ENCODE measurements at places on chromosomes 6 and 20.

DNA sequence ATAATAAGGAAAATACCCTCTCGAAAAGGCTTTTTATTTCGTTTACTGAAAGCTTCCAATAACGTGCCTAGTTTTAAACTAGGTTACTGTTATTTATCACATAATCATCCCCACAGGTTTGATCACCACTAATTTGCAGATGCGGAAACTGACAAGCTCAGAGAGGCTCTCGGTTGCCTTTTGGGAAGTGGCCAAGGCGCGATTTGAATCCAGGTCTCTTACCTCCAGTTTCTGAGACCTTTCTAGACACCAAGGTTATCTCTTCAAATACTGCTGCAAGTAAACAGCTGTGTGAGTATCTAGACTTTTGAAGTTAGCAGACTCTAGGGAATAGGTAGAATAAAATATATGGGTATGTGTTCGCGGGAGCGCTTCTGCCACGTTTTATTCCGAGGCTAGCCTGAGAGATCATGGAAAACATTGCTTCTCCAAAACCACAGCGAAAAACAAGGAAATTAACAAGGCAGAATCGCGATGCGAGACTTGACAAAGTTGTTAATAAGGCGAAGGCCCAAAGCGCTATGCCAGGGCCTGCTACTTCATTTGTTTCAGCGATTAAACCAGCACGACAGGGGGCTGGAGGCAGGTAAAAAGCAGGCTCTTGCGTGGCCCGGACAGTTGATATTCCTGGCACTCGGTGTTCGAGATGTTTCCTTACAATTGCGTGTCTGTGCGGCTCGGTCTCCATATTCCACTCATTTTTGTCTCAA is 1.8 kb upstream of the JARID2 start:
- no peak for DNase-seq

GRCh38 chr6:39808346-39808745 is 16.2 kb downstream of the DAAM2 start:
- no peak for DNase-seq

DNA sequence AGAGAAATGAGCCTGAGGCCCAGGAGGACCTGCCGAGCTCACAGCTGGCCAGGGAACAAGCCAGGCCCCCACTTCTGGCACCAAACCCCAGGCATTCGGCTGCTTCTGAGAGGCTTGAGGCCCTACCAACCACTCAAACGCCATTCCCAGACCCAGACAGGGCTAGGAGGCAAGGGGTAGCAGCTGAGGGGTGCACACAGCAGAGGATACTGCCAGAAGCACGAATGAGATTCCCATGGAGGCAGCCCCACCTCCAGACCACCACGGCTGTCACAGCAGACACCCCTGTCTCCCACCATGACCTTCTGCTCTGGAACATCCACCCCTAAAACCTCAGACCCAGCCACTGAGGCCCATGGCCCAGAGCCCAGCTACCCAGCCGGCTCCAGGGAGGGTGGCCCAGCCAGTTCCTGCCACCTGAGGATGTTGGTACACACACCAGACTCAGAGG is 36.1 kb downstream of the NTSR1 start:
- DNase-seq, result no peak

GRCh38 chr6:43768506-43768860 is 1.5 kb upstream of the VEGFA start:
- no peak for DNase-seq

GRCh38 chr6:72787391-72788031 is 165.6 kb downstream of the KCNQ5 start:
- no peak for DNase-seq

- no peak for DNase-seq
These were observed 52.9 kb upstream of the SIRPA start for GRCh38 chr20:1842281-1842680.

DNA sequence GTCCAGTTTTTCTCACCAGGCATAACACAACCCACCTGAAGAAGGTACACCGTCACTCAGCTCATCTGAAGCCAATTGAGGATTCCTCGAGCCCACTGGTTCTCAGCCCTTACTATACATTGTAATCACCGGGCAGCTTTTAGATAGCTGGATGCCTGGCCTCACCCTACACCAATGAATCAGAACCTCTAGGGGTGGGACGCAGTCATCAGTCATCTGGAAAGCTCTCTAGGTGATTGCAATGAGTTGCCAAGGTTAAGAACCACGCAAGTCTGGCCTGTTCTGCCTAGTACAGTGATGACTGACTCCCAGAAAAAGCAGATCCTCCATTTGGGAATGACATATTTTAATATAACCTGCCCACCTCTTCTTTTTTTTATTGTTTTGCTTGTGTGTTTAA is 41.1 kb downstream of the MC3R start:
- no peak for DNase-seq

- DNase-seq, result no peak
These were observed 105.9 kb downstream of the ADTRP start for GRCh38 chr6:11672669-11673068.

DNA sequence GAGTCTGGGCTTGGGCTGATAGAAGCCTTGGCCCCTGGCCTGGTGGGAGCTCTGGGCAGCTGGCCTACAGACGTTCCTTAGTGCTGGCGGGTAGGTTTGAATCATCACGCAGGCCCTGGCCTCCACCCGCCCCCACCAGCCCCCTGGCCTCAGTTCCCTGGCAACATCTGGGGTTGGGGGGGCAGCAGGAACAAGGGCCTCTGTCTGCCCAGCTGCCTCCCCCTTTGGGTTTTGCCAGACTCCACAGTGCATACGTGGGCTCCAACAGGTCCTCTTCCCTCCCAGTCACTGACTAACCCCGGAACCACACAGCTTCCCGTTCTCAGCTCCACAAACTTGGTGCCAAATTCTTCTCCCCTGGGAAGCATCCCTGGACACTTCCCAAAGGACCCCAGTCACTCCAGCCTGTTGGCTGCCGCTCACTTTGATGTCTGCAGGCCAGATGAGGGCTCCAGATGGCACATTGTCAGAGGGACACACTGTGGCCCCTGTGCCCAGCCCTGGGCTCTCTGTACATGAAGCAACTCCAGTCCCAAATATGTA is 957 bp upstream of the VEGFA start:
- DNase-seq, result no peak

GRCh38 chr6:13573669-13574110 is 711 bp upstream of the SIRT5 start:
- no peak for DNase-seq

DNA sequence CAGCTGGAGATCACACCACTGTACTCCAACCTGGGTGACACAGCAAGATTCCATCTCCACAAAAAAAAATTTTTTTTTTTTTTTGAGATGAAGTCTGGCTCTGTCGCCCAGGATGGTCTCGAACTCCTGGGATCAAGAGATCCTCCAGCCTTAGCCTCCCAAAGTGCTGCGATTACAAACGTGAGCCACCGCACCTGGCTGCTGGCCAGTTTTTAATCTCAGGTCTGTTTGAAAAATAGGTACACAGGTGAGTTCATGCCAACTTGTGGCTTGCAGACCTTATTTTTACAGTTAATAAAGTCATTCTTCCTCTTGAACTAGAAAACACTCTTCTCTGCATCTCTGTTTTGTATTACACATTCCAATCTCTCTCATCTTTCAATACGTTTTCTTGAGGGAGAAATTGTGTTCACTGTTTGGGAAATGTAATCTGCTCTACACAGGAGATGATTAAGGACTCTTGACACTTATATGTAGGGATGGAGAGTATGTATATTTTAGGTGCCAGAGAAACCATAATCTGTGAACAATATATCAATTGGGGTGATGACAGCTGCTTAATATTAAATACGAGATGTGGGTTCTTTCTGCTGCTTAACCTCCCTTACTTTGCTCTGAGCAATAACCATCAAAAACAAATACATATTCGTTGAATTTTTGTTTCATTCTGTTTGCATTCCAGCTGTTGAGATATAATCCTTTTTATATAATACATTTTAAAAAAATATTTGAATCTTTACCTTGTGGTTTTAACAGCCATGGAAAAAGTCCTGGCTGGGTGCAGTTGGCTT is 17.7 kb upstream of the RIPOR3 start:
- DNase-seq, result no peak

DNA sequence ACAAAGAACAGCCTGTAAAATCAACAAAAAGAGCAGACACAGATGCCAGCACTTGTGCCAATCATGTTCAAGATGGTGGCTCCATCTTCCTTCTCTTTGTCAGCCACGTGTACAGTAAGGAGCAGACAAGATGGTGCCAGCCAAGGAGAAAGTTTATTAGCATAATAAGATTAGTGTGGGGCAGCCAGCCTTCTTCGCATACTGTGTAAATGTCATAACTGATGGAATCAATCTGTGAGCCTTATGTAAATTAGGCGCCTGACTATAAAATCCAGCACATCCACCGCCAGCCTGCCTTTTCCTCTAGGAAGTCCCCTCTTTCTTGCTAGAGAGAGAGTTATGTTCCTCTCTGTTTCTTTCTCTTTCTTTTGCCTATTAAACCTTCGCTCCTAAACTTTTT is 99.7 kb upstream of the RALGAPA2 start:
- no peak for DNase-seq

- DNase-seq, result no peak
These were observed 16.9 kb downstream of the SYTL3 start for GRCh38 chr6:158666628-158667359.

DNA sequence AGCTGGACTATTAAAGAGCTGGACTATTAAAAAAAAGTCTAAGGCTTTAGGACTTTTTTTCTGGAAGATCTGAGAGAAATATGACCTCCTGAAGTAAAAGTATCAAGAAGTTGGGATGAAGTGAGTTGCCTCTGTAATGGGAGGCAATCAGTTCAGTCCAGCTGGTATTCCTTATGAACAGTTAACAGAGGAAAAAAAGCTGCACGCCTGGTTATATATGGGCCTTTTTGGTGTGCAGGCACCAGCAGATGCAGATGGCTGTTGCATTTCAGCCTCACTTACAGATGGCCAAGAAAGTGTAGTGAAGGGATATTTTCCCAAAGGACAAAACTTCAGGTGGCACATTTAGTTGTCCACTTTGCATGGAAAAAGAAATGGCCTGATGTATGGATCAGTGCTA is 70.3 kb upstream of the ELOVL5 start:
- DNase-seq, result no peak

DNA sequence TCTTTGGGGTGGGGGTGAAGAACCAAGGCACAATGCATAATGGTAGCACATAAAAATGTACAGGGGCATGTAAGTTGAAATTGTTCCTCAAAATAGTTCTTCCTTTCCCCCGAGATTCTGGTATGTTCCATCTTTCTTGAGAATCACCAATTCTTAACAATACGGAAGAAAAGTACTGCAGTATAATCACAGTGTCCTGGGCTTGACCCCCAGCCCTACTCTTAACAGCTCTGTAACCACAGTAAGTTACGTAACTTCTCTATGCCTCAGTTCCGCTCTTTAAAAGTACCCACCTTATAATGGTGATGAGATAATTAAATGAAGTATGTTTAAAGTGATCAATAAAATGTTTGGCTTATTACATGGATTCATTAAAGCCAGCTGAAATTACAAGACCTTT is 104.5 kb downstream of the SMLR1 start:
- no peak for DNase-seq

- DNase-seq, result no peak
These were observed 14.9 kb upstream of the TTPAL start for GRCh38 chr20:44460795-44461141.

- DNase-seq, result no peak
These were observed 383.7 kb downstream of the MAFB start for GRCh38 chr20:40305303-40305702.

GRCh38 chr20:2816583-2817340 is 598 bp downstream of the TMEM239 start:
- DNase-seq, result no peak

DNA sequence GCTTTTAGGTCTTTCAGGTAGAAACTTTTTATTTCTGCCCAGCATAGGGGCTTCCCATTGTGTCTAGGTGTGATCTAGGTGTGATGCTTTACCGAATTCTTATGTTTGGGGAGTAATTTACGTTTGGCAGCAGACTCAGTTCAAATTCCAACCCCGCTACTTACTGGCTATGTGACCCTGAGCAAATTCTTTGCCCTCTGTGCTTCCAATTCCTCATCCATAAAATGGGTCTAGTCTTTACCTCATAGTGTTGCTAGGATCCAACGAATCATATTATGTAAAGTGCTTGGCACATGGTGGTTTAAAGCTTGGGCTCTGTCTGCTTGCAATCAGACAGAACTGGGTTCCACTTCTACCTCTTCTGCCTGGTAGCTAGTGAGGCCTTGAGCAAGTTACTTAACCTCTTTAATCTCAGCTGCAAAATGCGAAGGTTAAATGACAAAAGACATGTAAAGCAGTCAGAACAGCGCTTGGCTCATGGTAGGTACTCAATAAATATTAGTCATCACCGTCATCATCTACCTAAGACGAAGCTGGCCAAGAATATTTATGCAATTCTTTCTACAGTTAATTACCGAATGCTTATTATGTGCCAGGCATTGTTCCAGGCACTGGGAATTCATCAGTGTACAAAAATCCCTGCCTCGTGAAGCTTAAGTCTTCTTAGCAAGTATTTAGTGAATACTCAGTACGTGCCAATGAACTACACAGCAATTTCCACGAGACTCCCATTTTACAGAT is 1.0 kb downstream of the NSFL1C start:
- DNase-seq, result no peak

DNA sequence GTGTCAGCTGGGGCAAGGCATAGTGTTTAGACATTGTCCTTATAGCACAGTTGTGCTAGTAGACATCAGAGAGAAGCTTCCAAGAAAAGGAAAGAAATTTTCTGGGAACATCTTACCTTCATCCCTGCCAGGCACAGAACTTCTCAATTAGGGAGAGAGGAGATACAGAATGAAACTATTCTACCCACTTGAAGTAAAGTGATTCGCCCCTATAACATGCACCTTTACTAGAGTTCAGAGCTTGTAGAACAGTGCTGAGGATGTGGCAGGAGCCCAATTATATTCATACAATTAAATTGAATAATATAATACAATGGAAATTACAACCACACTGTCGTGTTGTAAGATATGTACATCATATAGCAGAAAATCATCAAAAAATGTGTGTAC is 1063.9 kb upstream of the CITED2 start:
- no peak for DNase-seq

- DNase-seq, result no peak
These were observed 36.4 kb upstream of the MYB start for GRCh38 chr6:135144673-135145062.

- DNase-seq, result no peak
These were observed 13.9 kb upstream of the SULF2 start for GRCh38 chr20:47799116-47799715.

DNA sequence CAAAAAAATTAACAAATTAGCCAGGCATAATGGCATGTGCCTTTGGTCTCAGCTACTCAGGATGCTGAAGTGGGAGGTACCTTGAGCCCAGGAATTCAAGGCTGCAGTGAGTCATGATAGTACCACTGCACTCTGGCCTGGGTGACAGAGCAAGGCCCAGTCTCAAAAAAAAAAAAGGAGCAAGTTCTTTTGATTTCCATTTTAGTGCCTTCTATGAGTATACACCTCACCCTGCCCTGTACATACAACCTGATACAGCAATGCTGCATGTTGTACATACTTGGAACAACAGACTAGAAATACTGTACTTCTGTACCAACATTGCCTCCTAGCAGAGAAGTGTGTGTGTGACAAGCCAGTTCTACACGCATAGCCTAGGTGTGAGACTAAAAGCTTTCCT is 97.3 kb upstream of the CARMIL1 start:
- no peak for DNase-seq

GRCh38 chr6:62528894-62529526 is 243.0 kb upstream of the KHDRBS2 start:
- no peak for DNase-seq

Data from stimulated activated CD8-positive, alpha-beta memory T cell treated with anti-CD3 and anti-CD28 coated beads, Interleukin-7, amount 100 ng/mL, for 4 hours (primary cell).